Daoy (cell line): ENCODE measurements at places on chromosomes 7 and 10.

DNA sequence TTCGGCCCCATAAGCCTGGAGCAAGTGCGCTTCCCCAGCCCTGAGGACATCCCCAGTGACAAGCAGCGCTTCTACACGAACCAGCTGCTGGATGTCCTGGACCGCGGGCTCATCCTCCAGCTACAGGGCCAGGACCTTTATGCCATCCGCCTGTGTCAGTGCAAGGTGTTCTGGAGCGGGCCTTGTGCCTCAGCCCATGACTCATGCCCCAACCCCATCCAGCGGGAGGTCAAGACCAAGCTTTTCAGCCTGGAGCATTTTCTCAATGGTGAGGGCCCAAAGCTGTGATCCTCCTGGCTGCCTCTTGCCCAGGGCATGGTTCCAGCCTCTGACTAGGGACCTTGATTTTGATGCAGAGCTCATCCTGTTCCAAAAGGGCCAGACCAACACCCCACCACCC is 10.1 kb downstream of the IRF5 start:
- DNase-seq, result peak; percentile 70

GRCh38 chr10:43390759-43391158 is 18.2 kb downstream of the HNRNPF start:
- DNase-seq, result no peak

- no peak for DNase-seq
Observed at GRCh38 chr10:132198381-132199181, 11.8 kb downstream of the DPYSL4 start.

DNA sequence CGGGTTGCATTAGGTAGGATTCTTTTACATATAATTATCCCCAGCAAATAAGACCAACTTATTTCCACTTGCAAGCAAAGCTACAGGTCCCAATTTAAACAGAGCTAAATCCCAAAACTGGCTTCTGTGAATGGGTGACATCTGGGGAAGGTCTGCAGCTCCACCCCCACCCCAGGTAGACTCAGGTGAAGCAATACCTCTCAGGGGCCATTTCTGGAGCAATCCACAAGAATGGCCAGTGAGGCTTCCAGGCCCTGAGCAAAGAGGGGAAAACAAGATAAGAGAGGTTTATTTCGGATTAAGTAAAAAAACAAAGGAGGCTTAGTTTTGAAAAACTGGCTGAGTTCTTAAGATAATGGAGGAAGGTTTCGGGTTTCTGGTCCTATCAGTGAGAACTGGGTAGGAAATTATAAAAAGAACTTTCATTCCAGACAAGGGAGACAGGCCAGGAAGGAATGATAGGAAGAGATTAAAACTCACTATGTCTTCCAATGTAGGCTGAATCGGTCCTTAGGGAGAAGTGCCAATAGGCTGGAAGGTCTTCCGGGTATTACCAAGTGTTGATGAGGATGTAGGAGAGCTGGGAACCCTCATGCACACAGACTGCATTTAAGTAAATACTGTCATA is 25.4 kb downstream of the SH3PXD2A start:
- no peak for DNase-seq

GRCh38 chr7:96179837-96180236 is 142.1 kb downstream of the SLC25A13 start:
- no peak for DNase-seq

GRCh38 chr10:10829576-10829975 is 188.1 kb upstream of the CELF2 start:
- no peak for DNase-seq

- no peak for DNase-seq
Observed at GRCh38 chr7:50368366-50368765, 63.9 kb downstream of the IKZF1 start.

GRCh38 chr7:8214244-8214824 is 47.6 kb downstream of the ICA1 start:
- DNase-seq, result no peak

- no peak for DNase-seq
Observed at GRCh38 chr10:11440250-11441150, 170.9 kb downstream of the USP6NL start.

GRCh38 chr7:112484671-112485167 is 3.9 kb downstream of the LSMEM1 start:
- DNase-seq, result peak; percentile 75

DNA sequence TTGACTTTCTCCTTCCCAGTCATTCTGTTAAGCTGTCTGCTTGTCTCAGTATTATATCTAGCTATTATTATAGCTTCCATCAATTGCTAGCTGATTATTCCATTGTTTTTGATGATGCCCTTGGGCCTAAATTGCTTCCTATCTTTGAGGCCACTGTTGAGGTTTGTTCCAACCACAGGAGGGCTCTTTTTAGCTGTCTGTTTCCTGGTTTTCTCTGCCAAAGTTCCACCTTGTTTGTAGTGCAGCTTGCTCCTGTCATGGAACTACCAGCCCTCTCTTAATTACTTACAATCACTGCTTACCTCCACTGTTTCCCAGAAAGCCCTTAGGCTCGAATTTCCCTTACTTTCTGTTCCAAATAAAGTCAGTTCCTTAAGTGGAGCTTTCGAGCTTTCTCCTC is 118.7 kb upstream of the SEC61G start:
- no peak for DNase-seq

DNA sequence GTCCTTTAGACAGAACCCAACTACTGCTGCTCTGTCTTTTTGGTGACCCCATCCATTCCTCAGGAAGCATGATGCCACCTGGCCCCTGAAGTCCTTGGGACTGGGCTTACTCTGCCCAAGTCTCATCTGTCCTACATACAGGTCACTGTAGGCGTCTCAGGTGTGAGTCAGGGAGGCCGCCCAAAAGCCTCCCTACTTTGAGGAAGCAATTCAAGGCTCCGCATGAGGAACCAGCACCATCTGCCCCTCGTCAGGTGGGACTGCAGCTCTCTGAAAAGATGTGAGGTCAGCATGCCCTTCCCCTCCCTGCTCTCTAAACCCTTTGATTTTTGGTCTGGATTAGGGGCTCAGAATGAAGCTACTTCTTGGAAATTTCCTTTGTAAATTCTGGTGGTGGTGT is 354.8 kb downstream of the CXCL12 start:
- no peak for DNase-seq

GRCh38 chr10:30784897-30785605 is 155.5 kb upstream of the LYZL2 start:
- DNase-seq, result peak; percentile 73

GRCh38 chr7:82234457-82235049 is 209.0 kb downstream of the CACNA2D1 start:
- DNase-seq, result peak; percentile 23

GRCh38 chr7:48875045-48875916 is 49.1 kb upstream of the CDC14C start:
- no peak for DNase-seq

GRCh38 chr10:103691723-103692435 is 163.5 kb downstream of the SH3PXD2A start:
- DNase-seq, result no peak

GRCh38 chr10:8380833-8381496 is 326.5 kb downstream of the GATA3 start:
- DNase-seq, result no peak

- no peak for DNase-seq
Observed at GRCh38 chr10:106609470-106610266, 554.8 kb downstream of the SORCS1 start.

DNA sequence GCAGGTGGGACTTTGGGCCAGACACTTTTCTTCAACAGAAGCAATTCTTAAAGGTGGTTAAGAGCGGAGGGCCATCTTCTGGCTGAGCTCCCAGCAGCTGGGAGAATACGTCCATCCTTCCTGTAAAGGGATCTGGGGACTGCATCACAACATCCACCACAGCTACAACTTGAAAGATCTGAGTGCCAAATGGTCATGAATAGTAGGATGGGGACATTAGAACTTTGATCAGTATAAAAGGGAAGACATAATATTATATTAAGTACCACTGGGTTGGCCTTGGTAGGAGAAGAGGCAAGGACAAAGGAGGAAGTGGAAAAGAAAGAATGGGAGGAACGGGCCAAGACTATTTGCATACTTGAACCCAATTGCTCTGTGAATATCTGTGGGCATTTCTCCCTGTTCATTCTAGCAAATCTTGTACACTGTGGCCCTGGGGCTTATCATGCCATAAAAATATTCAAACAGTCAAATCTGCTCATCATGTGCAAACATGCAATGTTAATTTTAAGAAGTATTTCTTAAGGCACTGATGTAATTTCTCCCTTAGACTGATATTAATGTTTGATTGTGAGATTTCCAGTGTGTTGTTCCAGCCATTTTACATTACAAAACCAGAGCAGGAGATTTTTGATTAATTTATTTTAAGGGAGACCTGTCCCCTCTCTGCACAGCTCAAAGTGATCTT is 65.5 kb upstream of the CREB5 start:
- DNase-seq, result no peak

DNA sequence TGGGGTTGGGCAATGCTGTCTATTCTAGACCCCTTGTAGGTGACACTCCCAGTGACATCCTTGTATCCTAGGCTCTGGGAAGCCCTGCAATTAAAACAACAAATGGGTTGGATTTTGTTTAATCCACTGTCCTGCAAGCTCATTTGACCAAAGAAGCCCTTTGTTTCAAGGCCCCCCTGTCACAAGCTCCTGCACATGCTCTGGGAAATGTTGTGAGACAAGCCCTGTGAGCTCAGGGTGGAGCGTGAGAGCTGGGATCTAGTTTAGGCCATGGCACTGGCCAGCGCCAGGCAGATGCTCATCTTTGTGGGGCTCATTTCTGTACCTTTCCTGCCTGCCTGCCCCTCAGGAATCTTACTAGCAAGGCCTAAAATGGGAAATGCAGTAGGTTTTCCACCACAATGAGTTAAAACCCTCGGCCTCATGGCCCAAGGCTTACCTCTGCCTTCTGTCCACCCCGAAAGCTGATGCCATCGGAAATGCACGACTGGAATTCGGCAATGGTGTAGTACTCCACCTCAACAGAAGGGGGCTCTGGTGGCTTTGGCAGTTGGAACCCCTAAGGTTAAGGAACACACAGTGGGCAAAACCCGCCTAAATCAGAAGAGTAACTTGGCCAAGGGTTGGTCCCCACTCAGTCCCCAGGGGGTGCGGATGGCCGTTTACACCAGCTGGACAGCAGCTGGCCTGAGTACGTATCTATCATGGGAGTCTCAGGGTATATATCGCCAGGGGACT is 112.0 kb downstream of the NEURL1 start:
- peak; percentile 26 for DNase-seq

GRCh38 chr10:1544929-1545328 is 192.4 kb downstream of the ADARB2 start:
- DNase-seq, result peak; percentile 20

DNA sequence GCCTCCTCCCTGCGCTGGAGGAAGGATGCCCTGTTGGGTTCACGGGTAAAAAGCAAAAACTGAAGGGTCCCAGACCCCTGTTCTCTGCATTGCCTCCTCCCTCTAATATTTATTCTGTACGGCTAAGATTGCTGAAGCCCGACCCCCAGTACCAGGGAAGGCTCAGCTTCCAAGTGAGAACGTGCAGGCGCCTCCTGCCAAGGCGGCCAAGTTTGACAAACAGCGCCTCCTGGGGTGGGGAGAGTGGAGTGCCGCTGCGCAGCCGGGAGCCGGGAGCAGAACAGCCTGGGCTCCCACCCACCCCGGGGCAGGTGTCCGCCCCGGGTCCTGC is 4.7 kb upstream of the EBF3 start:
- DNase-seq, result peak; percentile 77

- DNase-seq, result no peak
Observed at GRCh38 chr7:113268757-113269156, 150.4 kb upstream of the SMIM30 start.

GRCh38 chr7:150388306-150388705 is 9.2 kb downstream of the ZNF775 start:
- DNase-seq, result no peak

GRCh38 chr7:55127135-55127551 is 108.3 kb downstream of the EGFR start:
- DNase-seq, result no peak

DNA sequence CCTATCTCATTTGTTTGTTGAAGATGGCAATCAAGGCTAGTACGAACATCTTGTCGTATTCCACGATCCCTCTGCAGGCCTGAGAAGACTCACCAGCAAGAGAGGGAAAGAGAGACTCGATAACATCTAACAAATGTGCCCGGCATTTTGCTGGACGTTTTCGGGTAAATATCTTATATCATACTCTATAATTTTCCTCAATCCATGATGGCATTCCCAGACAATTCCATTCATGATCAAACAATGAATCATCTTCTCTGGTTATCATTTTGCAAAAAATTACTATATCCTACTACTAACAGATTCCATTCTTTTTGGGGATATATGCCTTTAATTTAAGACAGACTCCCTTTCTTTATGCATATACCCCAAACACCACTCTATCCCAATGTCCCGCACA is 118.1 kb downstream of the TYW1B start:
- DNase-seq, result no peak

- DNase-seq, result no peak
Observed at GRCh38 chr10:71176661-71177060, 35.7 kb upstream of the UNC5B start.

DNA sequence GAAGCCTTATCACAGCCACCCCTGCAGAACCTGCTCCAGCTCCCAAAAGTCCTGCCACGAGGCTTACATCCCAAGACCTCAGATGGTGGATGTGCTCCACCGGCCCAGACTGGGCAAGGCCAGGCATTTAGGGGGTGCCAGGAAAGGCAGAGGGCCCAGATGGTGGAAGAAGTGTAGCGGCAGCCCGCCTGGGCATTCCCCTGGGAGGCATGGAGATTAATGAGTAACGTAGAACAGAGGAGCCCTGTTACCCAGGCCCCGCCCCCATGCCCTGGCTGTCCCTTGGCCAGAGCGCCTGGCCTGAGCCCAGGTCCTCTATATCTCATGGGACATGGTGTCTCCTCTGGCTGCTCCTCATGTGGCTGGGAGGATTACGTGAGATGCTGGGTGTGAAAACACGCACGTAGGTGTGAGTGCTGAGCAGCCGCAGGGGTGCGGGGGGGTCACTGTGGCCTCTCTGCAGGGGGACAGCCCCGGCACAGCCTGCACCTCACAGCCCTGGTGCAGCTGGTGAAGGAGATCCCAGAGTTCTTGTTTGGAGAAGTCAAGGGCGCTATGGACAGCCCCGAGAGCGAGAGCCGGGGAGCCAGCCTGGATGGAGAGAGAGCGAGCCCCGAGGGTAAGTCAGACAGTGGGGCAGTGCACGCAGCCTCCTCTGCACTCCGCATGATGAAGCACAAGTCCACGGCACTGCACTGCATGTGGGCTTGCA is 52.9 kb downstream of the ZNF467 start:
- peak; percentile 35 for DNase-seq

DNA sequence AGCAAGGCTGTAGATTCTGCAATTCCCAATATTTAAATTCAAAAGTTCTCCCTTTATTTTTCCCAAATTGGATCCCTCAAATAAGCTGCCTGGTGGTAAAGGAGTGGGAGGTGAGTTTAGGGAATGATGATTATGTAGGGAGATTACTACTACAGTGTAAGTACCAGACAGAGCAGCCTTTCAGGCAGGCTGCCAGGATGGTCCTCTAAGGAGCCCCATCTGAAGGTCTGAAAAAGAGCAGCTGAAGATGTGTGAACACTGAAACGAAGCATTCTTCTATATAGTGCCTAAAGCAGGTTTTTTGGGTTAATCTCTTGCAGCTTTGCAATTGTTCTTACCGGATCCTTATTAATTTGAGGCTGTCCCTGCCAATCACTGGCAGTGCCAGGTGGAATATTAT is 84.7 kb downstream of the CREB5 start:
- no peak for DNase-seq
